ENCODE measurements at places on chromosomes 16 and 17.

- DNase-seq, result no peak
Observed at GRCh38 chr16:80530479-80530878, 10.3 kb upstream of the DYNLRB2 start.

DNA sequence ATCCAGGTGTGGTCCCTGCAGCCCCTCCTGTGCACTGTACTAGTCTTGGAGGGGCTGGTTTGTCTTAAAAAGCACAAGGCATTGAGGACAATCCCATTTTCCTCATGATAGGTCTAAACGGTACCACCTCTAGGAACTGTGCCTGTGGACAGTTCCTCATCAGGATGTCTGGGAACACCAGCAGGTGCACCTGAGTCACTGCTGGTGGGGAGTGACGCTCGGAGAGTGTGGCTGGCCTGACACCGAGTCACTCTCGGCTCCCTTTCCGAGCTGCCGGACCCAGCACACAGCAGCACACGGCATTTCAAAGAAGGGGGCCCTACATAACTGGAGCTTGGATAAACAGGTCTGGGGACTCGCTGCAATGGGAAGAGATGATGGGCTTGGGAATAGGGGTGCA, 25.6 kb downstream of the LRRC75A start:
- no peak for DNase-seq

DNA sequence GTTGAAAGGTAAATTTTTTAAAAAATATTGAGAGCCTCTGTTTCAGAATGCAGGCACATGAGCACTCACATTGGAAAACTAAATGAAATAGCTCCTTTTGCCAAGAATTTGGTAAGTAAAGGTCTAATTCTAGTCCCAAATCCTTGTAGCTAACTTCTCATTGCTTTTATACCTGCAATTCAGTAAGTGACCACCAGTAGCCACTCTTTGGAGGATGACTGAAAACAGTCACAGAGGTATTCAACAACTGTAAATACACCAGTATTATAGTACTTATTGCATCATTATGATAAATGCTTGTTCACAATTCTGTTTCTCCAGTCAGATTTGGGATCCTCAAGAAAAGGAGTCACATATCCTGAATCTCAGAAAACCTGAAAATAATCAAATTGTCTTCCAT, 562.4 kb upstream of the CDH11 start:
- DNase-seq, result no peak

DNA sequence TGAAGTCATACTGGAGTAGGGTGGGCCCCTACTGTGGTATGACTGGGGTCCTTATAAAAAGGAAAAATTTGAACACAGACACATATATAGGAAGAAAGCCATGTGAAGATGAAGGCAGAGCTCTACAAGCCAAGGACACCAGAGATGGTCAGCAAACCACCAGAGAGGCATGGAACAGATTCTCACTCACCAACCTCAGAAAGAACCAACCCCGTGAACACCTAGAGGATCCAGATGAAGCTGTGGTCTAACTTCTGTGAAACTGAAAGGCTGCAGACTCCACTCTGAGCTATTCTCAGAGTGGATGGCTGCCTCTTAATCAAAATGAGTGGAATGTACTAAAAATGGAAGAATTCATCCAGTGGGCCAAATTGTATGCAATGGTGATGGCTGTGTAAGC, 149.6 kb downstream of the ABCA8 start:
- no peak for DNase-seq

DNA sequence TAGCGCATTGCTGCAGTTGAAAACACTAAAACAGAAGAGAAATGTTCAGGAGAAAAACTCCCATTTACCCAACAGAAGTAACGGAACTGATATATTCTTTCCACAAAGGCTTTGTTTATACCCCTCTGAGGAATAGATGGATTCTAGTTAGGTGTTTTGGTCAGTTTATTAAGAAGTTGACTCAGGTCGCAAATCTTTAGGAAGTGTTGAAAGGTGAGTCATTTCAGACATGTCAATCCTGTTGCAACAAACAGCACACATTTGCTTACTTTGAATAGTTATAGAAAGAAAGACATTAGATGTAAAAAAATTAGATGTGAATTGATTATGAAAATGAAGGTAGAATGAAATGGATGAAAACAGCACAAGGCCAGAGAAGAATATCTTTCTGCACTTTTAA, 941.0 kb downstream of the KCNJ2 start:
- no peak for DNase-seq

GRCh38 chr17:1931844-1932579, 93.1 kb downstream of the RTN4RL1 start:
- DNase-seq, result no peak

DNA sequence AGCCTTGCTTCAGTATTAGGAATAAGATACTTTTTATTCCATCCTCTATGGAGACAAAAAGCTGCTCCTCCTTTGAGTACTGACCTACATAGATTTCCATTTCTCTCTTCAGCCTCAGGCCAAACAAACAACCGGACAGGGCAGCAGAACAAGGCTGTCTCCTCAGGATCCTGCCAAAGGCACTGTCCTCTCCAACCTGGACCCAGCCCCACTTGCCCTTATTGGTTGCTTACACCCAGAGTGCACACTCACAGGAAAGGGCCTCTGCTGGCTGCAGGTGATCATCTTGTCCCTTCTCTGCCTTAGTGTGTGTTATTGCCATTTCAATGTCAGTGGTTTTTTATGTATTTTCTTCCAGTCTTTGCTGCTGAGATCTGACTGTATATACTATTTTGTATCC, 26.6 kb downstream of the LIG3 start:
- DNase-seq, result no peak

DNA sequence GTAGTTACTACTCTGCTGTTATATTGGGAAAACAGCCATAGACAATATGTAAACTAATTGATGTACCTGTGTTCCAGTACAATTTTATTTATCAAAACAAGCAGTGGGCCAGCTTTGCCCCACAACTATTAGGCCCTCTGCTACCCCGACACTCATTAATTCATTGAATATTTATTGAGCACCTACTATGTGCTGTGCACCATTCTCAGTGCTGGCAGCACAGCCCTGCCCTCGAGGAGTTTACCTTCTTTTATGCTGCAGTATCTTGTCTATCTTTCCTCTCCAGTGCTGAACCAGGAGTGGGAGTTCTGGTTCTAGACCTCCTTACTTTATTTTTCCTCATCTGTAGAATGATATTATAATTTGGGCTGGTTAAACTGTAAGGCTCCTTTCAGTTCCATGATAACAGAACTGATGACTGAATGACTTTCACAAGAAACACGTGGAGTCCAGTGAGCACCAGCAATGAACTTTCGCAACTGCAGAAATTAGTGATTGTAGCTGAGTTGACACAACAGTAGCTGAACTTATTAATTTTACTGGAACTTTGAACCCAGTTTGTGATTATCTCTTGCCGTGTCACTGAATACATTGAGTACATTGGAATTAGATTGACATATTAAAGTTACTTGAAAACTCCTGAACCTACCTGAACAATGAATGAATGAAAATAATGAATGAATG, 2.4 kb downstream of the GOSR2 start:
- DNase-seq, result no peak

- no peak for DNase-seq
Observed at GRCh38 chr16:2341456-2342447, 1.2 kb upstream of the ABCA3 start.

- no peak for DNase-seq
Observed at GRCh38 chr17:34622862-34623623, 43.7 kb downstream of the TMEM132E start.

- peak; percentile 7 for DNase-seq
Observed at GRCh38 chr17:3834811-3835210, 11.2 kb downstream of the NCBP3 start.

DNA sequence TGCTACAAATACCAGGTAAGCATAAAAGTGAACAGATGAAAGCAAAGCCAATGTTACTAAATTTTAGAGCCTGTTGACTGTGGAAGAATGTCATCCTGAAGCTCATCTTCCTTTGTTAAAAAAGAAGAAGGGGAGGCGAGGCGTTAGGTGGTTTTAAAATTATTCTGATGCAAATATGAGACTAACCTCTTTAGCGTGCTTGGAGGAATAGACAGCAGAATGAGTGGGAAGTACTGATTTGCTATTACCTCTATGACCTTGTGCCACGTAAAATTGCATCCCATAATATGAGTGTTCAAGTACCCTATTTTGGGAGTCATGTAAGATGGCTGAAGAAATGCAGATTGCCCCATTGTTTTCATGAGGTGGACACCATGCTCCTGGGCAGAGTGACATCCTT, 95.7 kb downstream of the ELAC2 start:
- no peak for DNase-seq

DNA sequence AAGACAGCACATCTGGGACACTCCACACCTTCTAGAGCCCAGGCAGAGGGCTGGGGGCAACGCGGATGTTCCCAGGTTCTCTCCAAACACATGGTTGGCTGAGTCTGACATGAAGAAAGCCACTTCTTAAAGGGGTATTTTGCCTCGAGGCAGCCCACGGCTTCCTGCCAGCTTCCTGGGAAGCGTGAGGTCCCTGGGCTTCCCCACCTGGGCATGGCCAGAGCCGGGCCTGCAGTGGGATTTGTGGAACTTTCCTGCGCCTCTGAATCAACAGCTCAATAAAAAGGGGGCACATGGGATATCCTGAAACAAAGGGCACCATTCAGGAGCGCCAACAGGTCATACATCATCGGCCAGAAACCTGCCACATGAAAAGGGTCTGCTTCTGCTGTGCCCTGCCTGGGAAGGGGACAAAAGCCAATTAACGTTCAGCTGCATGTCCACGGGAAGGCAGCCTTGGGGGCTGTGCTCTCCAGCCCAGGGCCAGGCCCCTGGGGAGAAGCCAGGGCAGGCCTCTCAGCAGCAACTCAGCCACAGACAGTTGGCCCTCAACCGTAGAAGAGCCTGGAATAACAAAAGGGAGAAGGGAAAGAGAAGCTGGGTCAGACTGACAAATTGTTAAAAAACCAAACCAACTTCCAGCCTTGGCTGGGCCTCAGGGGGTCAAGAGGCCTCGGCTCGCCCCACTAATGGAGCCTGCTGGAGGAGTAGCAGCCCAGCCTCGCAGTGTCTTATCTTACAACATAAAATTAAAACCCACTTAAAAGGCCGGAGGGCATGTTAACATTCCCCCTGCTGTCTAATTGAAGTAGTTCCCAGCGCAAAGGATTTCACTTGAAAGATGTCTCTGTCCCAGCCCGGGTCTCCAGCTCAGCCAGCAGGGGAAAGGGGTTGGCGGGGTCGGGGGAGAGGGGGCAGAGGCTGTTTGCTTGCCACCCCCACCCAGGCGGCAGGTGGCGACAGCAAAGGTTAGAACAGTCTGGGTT, 34.2 kb downstream of the TBX4 start:
- no peak for DNase-seq

- DNase-seq, result no peak
Observed at GRCh38 chr16:10612649-10613179, 32.3 kb upstream of the EMP2 start.

- DNase-seq, result no peak
Observed at GRCh38 chr16:62965831-62966230, 929.6 kb upstream of the CDH8 start.
